ENCODE measurements at places on chromosomes 12 and 14. TPM values are rescaled to one million over a fixed set of nuclear protein-coding genes. Genes with fewer than 3 reads are reported as not detected.
A peak's percentile ranks its signal among the peaks of the same experiment; 100 is the strongest.

The SIX1 gene
- total RNA-seq: not detected

The TAS2R50 gene
- 20.0 TPM for total RNA-seq

The HCFC2 gene
- 61.0 TPM for total RNA-seq

The INSM2 gene
- not detected for total RNA-seq

DNA sequence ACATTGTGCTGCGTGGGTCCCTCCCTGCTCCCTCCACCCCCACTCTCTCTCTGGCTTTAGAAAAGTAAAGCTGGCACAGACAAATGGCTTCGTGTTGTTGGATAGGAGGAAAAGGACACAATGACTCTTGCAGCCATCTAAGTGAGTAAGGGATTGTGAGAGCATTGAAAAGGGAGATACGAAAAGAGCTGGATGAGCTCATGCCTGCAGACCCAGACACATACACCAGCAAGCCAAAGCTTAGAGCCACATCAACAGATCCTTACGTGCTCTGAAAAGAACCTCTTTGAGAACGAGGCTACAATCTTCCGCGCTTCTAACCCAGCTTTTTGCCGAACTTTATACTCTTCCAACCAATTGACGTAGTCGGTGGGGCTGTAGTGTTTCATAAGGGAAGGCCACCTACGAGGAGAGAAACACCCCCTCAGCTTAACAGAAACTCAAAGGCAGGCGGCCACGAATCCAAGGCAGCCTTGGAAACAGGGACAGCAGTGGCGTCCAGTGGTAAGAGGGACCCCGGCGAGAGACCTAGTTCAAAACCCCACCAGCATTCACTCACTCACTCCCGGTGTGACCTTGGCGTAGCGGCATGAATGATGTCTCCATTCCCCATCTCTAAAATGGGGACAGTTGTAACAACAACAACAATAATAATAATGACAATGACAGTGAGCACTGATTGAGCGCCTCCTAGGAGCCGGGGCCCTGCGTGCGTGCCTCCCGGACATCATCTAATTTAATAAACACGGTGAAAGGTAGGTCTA is 1.1 kb downstream of the FBXO21 start:
- H3K4me1 ChIP-seq: no peaks in the 10 kb centered on the region
- H3K4me3 ChIP-seq: peak overlapping the region; percentile 74
- H3K27me3 ChIP-seq: no peaks in the 10 kb centered on the region
- peak overlapping the region; percentile 87 for H3K27ac ChIP-seq
- DNase-seq: peak; percentile 18

DNA sequence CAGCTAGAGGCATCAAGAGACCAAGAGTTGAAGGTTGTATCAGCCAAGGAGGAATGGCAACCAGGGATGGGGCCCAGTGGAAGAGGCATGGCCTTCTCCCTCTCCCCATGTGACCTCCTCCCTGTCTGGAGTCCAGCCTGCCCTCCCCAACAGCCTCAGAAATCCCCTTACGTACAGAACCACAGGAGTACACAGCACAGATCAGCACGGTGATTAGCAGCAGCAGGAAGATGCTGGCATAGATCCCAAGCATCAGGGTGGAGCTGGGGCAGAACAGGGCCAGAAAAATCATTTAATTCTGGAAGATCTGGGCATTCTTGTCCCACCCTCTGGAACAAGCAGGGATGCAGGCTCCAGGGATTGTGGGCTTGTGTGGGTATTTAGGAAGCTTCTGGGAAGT is 14.4 kb downstream of the ADCY6 start:
- no peak overlapping the region for H3K27ac ChIP-seq
- H3K36me3 ChIP-seq: no peaks in the 10 kb centered on the region
- no peaks in the 10 kb centered on the region for H3K27me3 ChIP-seq
- DNase-seq: no peak
- no peak overlapping the region for H3K4me3 ChIP-seq

DNA sequence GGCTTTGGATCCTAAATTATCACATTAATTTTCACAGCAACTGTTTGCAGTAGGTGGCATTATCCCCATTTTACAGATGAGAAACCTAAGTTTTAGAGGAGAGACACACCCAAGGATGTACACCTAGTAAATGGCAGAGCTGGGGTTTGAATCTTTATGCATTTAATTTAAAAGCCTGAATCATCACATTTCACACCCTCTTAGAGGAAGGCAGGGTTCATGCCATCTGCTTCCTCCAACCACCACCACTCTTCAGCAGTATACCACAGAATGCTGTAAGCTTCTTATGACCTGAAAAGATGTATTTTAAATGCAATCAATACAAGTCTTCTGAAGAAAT is 90.3 kb downstream of the CRADD start:
- H3K27ac ChIP-seq: peak overlapping the region; percentile 66
- no peaks in the 10 kb centered on the region for H3K36me3 ChIP-seq
- no peak overlapping the region for H3K4me3 ChIP-seq
- DNase-seq: no peak

DNA sequence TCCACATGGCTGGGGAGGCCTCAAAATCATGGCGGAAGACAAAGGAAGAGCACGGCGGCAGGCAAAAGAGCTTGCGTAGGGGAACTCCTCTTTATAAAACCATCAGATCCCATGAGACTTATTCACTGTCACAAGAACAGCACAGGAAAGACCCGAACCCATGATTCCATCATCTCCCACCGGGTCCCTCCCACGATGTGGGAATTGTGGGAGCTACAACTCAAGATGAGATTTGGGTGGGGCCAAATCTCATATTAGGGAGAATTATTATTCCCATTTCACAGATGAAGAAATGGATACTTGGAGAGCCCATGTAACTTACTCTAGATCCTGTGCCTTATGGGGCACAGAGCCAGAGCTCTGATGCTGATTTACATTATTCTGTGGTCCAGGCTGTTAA is 322.6 kb downstream of the PCNX1 start:
- no peaks in the 10 kb centered on the region for H3K27me3 ChIP-seq
- H3K36me3 ChIP-seq: no peaks in the 10 kb centered on the region
- no peak overlapping the region for H3K4me3 ChIP-seq
- H3K4me1 ChIP-seq: no peaks in the 10 kb centered on the region
- DNase-seq: no peak
- H3K27ac ChIP-seq: no peak overlapping the region

DNA sequence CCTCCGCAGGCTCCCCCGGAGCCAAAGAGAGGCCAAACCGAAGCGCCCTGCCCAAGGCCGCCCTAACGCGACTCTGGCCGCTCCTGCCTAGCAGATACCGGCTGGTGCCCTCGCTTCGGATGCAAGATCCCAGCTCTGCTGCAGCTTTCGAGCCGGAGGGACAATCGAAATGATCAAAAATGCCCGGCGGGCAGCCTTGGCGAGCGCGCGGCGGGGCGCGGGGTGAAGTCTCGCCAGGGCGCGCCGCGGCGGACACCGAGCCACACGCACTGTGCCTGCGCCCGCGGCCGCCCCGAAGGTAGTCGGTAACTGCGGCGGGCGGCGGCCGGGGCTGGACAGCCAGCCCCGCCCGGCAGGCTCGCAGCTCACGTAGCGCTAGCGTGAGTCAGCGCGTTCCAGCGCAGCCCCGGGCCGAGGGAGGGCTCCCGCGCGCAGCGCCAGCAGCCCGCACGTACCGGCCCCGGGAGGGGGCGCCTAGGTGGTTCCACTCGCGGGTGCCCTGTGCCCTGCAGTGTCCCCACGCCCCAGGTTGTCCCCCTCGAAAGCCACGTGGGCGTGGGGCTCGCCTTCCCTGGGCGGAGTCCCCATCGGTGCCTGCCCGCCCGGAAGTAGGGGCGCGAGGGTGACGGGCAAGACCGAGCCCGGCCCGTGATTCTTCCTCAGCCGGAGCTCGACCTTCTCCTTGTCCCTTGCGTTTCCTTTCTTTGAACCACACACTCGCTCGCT is 109.2 kb upstream of the EGLN3 start:
- H3K4me1 ChIP-seq: no peaks in the 10 kb centered on the region
- no peaks in the 10 kb centered on the region for H3K36me3 ChIP-seq
- H3K27ac ChIP-seq: peak overlapping the region; percentile 84
- peak overlapping the region; percentile 71 for H3K4me3 ChIP-seq
- H3K27me3 ChIP-seq: no peaks in the 10 kb centered on the region

DNA sequence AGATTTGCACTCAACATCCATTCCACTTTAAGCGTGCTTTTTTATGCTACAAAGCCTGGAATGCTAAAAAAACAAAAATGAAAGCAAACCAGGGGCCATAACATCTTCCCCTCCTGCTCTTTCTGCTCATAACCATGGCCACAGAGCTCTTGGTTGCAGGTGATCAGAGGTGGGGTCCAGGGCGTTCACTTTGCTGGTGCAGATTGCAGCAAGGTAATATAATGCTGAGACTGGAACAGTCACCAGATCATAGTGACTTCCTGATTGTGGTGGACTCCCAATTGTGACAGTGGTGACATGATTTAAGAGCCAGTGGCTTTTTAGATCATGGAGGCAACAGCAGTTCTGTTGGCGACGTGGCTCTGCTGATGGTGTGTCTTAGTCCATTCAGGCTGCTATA is 115.0 kb upstream of the CPM start:
- no peaks in the 10 kb centered on the region for H3K36me3 ChIP-seq
- H3K27me3 ChIP-seq: no peaks in the 10 kb centered on the region
- H3K4me3 ChIP-seq: no peak overlapping the region

- no peaks in the 10 kb centered on the region for H3K36me3 ChIP-seq
- H3K4me1 ChIP-seq: no peaks in the 10 kb centered on the region
- H3K4me3 ChIP-seq: no peak overlapping the region
- no peak overlapping the region for H3K27ac ChIP-seq
These were observed 57.3 kb upstream of the E2F7 start for GRCh38 chr12:77122661-77123060.

DNA sequence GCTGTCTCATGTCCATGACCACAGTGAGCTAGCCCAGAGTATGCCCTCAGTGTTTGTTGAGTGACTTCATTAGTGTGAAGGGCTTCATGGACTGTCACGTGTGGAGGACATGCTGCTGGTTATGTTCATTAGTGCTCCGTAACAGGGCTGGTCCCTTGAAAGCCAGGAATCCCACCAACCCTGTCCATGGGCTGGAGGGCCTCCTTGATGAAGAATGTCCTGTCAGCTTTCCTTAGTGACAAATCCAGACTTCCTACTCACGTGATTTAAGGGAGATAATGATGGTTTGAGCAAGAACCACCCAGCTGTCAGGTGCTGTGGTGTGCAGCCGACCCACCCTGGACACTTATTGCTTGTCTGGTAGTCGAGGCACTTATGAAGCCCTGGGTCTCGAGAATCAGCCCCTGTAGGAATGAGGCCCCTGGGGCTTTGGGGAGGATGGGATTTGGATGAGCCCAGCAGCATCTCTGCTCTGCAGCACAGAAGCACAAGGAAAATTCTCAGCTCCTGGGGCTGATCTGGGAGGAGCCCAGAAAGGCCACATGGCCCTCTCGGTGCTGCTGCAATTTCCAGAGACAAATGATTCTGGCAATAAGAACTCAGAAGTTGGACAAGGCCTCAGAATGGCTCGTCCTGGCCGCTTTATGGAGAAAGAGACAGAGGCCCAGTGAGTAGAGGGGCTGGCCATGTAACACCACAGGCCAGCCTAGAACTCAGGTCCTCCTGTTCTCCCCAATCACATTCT is 37.2 kb upstream of the FAM181A start:
- no peaks in the 10 kb centered on the region for H3K27me3 ChIP-seq
- H3K4me1 ChIP-seq: no peaks in the 10 kb centered on the region
- DNase-seq: no peak
- H3K27ac ChIP-seq: no peak overlapping the region
- no peaks in the 10 kb centered on the region for H3K36me3 ChIP-seq

DNA sequence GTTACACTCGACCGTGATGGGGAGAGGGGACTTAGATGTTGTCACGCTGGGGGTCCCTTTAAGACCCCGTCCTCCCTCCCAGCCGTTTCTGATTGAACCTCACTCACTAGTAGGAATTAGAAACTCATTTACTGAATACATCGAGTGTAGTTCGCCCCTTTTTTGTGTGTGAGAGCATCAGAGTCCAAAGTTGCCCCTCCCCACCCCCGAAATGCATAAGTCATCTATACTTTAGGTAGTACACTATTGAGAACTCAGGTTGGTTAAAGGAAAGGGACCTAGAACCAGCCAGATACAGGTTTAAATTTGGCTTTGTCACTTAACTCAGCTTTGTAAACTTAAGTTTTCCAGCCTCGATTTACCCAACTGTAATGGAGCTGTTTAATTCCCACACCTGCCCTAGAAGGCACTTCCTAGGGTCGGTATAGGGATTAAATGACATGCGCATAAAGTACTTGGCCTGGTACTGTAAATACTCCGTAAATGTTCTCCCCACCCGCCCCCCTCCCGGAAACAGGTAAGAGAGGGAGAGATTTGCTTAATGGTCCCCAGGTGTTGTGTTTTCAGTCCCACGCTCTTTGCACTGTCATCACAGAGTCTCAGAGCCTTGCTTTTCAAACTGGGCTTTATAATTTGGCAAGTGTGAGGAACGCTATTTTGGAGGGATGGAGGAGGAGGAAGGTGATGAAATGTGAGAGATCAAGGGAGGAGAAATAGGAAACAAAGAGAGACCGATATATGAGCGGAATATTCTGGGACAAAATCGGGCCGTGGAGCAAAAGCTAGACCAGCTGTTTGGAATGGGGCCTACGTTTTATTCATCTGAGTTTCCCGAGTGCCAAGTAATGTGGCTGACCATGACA is 897 bp downstream of the SUDS3 start:
- peak overlapping the region; percentile 83 for H3K4me3 ChIP-seq
- H3K27me3 ChIP-seq: no peaks in the 10 kb centered on the region
- no peak for DNase-seq
- peaks cover 7% of the 10 kb centered on the region for H3K4me1 ChIP-seq
- peak overlapping the region; percentile 94 for H3K27ac ChIP-seq
- no peaks in the 10 kb centered on the region for H3K36me3 ChIP-seq

DNA sequence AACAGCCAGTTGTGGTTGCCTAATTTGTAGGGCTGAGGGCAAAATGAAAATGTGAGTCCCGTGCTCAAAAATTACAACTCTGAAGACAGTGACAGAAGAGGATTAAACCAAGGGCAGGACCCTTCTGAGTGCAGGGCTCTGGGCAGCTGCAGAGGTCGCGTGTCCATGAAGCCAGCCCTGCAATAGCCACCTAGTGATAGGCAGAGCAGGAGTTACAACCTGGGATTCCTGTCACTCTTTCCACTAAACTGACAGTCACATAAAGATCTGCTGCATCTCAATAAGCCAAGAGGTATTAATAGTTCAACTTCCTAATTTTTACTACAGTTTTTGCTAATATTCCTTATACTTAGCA is 94.1 kb downstream of the SLC2A13 start:
- H3K36me3 ChIP-seq: no peaks in the 10 kb centered on the region
- no peak overlapping the region for H3K27ac ChIP-seq
- H3K4me1 ChIP-seq: no peaks in the 10 kb centered on the region
- DNase-seq: no peak
- H3K4me3 ChIP-seq: no peak overlapping the region
- no peaks in the 10 kb centered on the region for H3K27me3 ChIP-seq

DNA sequence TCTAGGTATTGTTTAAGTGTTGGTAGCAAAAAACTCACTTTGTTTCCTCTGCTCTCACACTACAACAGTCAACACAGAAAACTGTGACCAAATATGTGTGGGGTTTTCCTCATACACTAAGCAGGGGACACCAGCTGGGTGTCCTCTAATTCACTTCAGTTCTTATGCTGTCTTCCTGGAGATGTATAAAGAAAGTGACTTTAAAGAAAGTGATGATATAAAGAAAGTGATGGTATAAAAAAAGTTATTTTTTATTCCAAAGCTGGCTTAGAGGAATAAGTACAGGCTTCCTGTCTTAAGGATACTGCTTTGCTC is 31.4 kb downstream of the TDP1 start:
- H3K36me3 ChIP-seq: no peaks in the 10 kb centered on the region
- DNase-seq: no peak
- H3K27me3 ChIP-seq: no peaks in the 10 kb centered on the region
- no peaks in the 10 kb centered on the region for H3K4me1 ChIP-seq
- H3K4me3 ChIP-seq: no peak overlapping the region

Data from uterus (tissue), 4 donors.